ENCODE measurements at places on chromosomes 11 and 22.

- DNase-seq = no peak
Observed at GRCh38 chr22:29431986-29432385, 6.4 kb upstream of the RFPL1 start.

DNA sequence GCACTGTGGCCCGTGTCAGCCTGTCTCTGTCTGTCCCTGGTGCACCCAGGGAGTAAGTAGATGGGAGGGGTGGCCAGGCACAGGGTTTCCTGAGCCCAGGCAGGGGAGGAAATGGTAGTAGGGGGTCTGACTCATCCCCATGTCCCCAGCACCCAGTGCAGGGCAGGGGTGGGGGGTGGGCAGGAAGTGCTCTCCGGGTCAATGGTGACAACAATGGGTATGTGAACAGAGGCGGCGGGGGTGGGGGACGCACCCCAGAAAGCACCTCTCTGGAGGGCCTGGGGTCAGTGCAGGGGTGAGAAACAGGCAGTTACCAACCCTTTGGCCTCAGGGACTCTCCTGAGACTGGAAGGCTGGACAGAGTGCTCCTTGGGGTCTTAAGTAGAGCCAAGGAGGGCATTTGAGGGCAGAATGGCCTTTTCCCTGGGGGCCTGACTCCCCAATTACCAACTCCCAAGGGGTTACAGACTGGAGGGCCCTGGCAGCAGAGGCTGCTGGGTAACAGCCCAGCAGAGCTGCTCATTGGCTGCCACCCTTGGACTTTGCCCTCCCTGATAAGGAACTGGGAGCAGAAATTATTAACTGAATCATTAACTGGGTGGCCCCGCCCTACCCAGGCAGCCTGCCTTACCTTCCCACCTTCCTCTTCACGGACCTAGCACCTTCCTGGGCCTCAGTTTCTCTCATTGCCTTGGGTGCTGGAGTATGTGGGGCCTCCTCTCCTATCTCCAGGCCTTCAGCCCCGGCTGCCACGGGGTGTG lies 4.2 kb downstream of the MYRF start:
- no peak for DNase-seq

DNA sequence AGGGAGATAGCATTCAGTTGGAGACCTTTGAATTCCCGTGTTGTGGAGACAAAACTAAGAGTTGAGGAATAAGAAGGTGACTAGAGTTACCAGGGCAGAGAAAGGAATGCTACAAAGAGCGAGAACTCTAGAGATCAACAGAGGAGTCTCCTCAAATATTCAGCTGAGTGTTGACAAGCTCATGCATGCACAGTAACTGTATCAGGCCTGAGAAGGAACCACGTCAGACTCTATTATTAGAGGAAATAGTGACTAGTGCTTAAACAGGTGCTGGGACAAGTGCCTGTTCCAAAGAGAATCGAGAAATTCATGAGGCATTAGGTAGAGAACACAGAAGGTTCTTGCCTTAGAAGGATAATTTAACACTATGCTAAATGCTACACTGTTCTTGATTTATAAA lies 333.8 kb upstream of the CHORDC1 start:
- DNase-seq = no peak

DNA sequence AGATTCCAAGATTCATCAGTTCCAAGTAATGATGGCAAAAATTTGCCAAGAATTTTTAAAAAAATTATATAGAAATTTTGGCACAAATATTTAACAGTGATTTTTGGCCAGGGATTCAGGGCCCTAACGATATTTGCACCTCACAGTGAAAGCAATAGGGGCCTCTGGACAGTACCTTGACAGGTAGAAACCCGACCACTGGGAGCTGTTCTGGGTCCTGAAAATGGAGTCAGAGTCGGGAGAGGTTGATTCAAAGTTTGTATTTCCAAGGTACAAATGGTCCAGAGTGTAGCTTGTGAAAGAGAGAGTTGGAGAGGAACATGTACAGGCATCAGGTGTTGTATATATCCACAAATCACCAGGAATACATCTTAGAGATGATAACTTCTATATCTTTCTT lies 41.6 kb downstream of the MRGPRX2 start:
- no peak for DNase-seq

GRCh38 chr11:97140885-97141494 lies 751.2 kb downstream of the JRKL start:
- no peak for DNase-seq

Data from midbrain (tissue), 1 donor.